ENCODE measurements at places on chromosomes 12 and 14.
A peak's percentile ranks its signal among the peaks of the same experiment; 100 is the strongest.

DNA sequence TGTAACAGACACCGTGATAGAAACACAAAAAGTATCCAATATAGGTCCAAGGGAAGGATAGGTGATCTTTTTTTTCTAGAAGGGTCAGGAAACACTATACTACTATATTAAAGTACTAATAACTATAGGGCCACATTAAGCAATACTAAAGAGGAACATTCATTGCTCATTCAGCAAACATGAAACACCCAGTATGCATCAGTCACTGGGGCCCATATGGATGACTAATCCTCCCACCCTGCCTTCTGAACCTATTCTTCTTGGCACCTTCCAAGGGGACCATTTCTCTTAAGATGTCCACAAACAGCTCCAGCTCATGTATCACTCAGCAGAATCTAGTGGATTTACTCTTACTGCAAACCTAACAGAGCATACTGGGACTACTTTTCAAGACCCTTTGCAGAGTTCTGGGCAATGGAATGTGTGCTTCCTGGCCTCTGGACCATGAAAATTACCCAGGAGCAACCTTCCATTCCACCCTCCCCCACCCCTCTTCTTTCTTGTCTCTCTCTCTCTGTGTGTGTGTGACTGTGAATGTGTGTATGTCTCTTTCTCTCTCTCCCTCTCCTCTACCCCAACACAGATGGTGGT, 187.9 kb downstream of the EPS8 start:
- H3K4me3 ChIP-seq: no peak overlapping the region
- H3K4me1 ChIP-seq: peaks cover 44% of the 10 kb centered on the region
- H3K27ac ChIP-seq: peak overlapping the region; percentile 66
- peak; percentile 35 for DNase-seq

DNA sequence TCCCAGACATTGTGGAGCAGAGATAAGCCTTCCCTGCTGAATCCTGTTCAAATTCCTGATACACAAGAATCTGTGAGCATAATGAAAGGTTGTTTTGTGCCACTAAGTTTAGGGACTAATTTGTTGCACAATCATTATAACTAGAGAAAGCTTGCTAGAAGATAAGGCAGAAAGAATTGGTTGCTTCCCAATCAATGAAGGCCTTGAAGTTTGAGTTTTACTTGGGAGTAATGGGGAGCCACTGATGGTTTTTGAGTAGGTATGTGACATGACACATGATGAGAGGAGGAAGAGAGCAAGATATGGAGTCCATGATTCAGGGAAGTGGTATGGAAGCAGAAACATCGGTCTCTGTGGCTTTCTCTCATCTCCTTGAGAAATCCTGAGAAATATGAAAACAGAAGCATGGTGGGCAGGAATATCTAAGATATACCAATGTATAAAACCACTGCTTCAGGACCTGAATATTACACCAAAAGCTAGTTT, 13.3 kb upstream of the TCP11L2 start:
- peaks cover 64% of the 10 kb centered on the region for H3K4me1 ChIP-seq
- no peak overlapping the region for H3K4me3 ChIP-seq
- DNase-seq: no peak

- H3K4me3 ChIP-seq: no peak overlapping the region
- H3K27me3 ChIP-seq: no peaks in the 10 kb centered on the region
- H3K27ac ChIP-seq: no peak overlapping the region
- peaks cover 2% of the 10 kb centered on the region for H3K4me1 ChIP-seq
- H3K36me3 ChIP-seq: no peaks in the 10 kb centered on the region
- DNase-seq: no peak
Measured at GRCh38 chr12:94938583-94938982, 64.9 kb downstream of the NDUFA12 start.

DNA sequence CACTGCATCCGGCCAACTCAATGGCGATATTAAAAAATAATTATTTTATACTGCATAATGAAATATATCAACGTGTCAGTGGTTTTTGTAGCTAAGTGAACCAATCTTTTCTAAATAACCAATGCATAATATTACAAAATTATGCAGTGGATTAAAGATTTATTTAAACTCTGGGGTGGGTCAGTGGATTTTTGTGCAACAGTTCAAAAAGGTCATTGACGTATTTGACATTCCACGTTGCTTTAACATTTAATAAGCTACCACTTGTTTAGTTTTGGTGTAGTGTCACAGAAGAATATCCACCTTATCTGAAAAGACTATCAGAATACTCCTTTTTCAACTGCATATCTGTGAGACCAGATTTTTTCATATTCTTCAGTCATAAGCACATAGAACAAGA, 2.6 kb downstream of the ZC3H14 start:
- H3K36me3 ChIP-seq: peaks cover 36% of the 10 kb centered on the region
- no peak for DNase-seq
- no peaks in the 10 kb centered on the region for H3K27me3 ChIP-seq
- H3K27ac ChIP-seq: no peak overlapping the region
- no peak overlapping the region for H3K4me3 ChIP-seq

DNA sequence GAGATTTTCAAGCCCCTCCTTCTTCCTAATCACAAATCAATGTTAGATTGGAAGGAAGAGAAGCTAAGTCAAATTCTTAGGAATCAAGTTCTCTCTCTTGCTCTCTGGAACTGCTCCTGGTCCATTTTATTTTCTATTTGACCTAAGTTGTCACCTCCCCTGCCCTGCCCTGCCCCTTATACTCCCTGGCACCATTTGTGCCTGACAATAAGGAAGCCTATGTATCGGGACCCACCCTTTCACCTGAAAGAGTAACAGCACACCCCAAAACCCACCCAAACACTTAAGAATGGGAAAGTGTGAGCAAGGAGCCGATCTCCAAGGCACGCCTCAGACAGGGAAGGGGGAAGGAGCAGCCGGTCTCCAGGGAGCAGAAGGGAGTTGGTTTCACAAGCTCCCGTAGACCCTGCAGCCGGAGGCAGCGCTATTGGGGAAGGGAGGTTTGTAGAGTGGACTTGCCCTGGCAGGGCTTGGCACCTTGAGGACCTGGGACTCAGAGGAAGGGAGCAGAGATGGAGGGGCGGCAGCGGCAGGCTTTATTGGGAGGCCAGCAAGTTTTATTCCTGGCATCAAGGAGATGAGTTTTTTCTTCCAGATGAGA, 1.6 kb downstream of the LRRC74A start:
- H3K4me3 ChIP-seq: peak overlapping the region; percentile 14
- H3K27ac ChIP-seq: no peak overlapping the region
- H3K27me3 ChIP-seq: peaks cover 48% of the 10 kb centered on the region
- DNase-seq: no peak
- H3K4me1 ChIP-seq: peaks cover 8% of the 10 kb centered on the region
- H3K36me3 ChIP-seq: no peaks in the 10 kb centered on the region

DNA sequence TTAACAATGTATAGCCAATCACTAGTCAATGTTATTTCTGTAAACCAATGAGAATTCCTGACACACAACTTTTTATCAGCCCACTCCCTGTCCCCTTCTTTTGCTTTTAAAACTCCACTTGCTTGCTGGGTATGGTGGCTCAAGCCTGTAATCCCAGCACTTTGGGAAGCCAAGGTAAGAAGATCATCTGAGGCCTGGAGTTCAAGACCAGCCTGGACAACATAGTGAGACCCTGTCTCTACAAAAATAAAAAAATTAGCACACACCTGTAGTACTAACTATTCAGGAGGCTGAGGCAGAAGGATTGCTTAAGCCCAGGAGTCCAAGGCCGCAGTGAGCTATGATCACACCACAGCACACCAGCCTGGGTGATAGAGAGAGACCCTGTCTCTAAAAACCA, 87.8 kb downstream of the PAPLN start:
- H3K4me3 ChIP-seq: no peak overlapping the region
- H3K27ac ChIP-seq: no peak overlapping the region
- H3K4me1 ChIP-seq: peaks cover 13% of the 10 kb centered on the region
- DNase-seq: no peak
- H3K36me3 ChIP-seq: no peaks in the 10 kb centered on the region

- no peak for DNase-seq
- H3K4me1 ChIP-seq: no peaks in the 10 kb centered on the region
- H3K36me3 ChIP-seq: no peaks in the 10 kb centered on the region
Measured at GRCh38 chr12:63124778-63125177, 26.2 kb downstream of the AVPR1A start.

DNA sequence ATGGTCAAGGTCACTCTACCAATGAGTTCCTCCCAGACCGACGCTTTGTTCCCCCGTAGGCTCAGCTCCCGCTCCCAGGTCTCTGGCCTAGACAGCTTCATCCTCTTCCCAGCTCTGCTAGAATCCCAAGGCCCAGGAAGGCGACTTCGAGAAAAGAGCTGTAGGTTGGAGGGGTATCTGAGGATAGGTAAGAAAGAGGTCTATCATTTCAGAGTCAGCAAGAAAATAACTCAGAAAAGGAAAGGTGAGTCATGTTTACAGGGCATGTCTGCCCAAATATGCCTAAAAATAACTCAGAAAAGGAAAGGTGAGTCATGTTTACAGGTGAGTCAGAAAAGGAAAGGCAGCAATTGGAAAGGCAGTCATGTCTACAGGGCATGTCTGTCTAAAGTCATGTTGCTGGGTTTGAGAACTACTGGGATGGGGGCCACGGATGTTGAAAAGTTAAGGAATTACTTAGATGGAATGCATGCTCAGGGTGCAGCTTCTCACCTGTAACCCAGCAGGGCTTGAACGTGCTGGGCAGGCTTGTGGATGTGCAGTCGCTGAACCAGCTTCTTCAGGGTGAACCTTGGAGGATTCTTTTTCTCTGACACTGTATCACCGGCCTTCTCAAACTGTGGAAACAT, 12.2 kb downstream of the TEP1 start:
- no peaks in the 10 kb centered on the region for H3K27me3 ChIP-seq
- DNase-seq: peak; percentile 42
- peaks cover 16% of the 10 kb centered on the region for H3K4me1 ChIP-seq
- peak overlapping the region; percentile 83 for H3K27ac ChIP-seq
- peak overlapping the region; percentile 17 for H3K4me3 ChIP-seq
- H3K36me3 ChIP-seq: peaks cover 41% of the 10 kb centered on the region

- DNase-seq: peak; percentile 71
- no peaks in the 10 kb centered on the region for H3K27me3 ChIP-seq
- H3K27ac ChIP-seq: peak overlapping the region; percentile 78
- peaks cover 25% of the 10 kb centered on the region for H3K36me3 ChIP-seq
- peak overlapping the region; percentile 52 for H3K4me3 ChIP-seq
- H3K4me1 ChIP-seq: peaks cover 26% of the 10 kb centered on the region
Measured at GRCh38 chr12:18320036-18320617, 58.8 kb downstream of the PIK3C2G start.

- peaks cover 22% of the 10 kb centered on the region for H3K4me1 ChIP-seq
- H3K4me3 ChIP-seq: peak overlapping the region; percentile 47
- H3K36me3 ChIP-seq: no peaks in the 10 kb centered on the region
- no peak for DNase-seq
- H3K27me3 ChIP-seq: no peaks in the 10 kb centered on the region
Measured at GRCh38 chr12:9365296-9365695, 157.1 kb upstream of the PZP start.

DNA sequence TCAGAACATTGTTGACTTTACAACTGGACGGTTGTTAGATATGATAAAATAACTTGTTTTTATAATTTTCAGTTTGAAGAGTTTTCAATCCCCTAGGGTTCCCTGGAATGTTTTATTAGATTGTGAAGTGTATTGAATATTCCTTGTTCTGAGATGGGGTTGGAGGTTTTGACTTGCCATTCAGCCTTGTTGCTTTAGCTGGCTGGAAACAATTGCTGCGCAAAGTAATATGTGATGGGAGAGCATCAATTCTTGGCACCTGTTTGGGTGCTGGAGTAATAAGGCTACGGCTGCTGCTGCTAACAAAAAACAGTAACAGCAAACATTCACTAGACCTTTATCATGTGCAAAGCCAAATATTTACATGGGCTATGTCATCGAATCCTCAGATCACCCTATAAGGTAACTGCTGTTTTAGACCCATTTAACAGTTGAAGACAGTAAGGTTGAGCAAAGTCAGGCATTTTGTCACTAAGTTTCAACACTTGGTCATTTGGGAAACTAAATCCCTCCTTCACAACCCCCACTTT, 241.0 kb upstream of the TBX3 start:
- H3K27me3 ChIP-seq: no peaks in the 10 kb centered on the region
- no peaks in the 10 kb centered on the region for H3K4me1 ChIP-seq
- no peak for DNase-seq
- no peaks in the 10 kb centered on the region for H3K36me3 ChIP-seq

- no peak for DNase-seq
- H3K36me3 ChIP-seq: no peaks in the 10 kb centered on the region
- H3K4me1 ChIP-seq: no peaks in the 10 kb centered on the region
- H3K27me3 ChIP-seq: peaks cover 72% of the 10 kb centered on the region
Measured at GRCh38 chr14:23137813-23138535, 18.9 kb upstream of the CEBPE start.

DNA sequence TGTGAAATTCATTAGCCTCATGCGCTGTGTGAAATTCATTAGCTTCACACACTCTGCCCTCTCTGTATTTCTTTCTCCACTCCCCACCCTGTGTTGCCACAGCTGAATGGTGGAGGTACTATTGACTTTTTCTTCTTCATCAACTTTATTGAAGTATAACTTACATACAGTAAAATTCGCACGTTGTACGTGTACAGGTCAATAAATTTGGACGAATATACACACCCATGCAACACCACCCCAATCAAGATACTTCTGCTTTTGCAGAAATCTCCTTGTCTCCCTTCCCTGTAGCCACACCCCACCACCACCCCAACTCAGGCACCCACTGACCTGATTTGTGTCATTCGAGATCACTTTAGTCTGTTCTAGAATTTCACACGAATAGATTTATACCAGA, 51.8 kb downstream of the FBXL14 start:
- H3K36me3 ChIP-seq: no peaks in the 10 kb centered on the region
- H3K4me1 ChIP-seq: peaks cover 13% of the 10 kb centered on the region
- no peak for DNase-seq
- peaks cover 9% of the 10 kb centered on the region for H3K27me3 ChIP-seq

DNA sequence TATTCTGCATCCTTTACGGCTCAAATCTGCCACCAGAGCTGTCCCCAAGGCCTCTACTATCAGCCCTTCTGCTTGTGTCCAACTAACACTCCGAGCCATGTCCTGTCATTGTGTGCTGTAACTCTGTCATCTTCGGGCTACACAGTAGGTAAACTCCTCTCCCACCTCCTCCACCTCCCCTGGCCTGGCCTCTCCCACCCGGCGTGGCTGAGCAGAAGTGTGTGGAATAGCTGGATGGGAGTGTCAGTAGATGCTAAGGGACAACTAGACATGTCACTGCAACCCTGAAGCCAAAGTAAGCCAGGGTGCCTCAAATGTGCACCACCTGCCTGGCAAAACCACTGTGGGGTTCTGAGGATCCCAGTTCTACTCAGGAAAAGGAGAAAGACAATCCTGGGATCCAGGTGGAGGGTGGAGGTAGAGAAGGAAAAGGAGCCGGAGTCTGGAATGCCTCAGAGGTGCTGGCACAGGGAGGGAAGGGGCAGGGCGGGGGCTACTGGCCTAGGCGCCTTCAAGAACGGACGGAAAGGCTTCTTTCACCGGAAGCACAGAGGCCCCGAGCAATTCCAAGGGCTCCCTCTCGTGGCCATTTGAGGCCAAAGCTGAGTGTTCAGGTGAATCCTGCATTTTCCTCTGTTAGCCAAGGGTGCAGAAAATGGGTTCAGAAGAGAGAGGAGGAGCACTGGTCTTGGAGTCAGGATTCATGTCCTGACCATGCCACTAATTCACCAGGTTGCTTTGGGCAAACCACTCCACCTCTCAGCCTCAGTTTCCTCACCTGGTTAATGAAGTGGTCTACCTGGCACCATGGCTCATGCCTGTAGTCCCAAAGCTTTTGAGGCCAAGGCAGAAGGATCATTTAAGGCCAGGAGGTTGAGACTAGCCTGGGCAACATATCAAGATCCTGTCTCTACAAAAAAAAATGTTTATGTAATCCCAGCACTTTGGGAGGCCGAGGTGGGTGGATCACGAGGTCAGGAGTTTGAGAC, 20.5 kb upstream of the FAM181A start:
- peaks cover 83% of the 10 kb centered on the region for H3K27me3 ChIP-seq
- no peaks in the 10 kb centered on the region for H3K36me3 ChIP-seq
- DNase-seq: peak; percentile 72
- H3K27ac ChIP-seq: no peak overlapping the region
- no peak overlapping the region for H3K4me3 ChIP-seq

Measured in Calu3 (cell line).